Activated CD4-positive, alpha-beta memory T cell treated with anti-CD3 and anti-CD28 coated beads for 36 hours (primary cell): ENCODE measurements at places on chromosomes 1 and 21. TPM values are rescaled to one million over a fixed set of nuclear protein-coding genes. Genes with fewer than 3 reads are reported as not detected.
A peak's percentile ranks its signal among the peaks of the same experiment; 100 is the strongest.

DNA sequence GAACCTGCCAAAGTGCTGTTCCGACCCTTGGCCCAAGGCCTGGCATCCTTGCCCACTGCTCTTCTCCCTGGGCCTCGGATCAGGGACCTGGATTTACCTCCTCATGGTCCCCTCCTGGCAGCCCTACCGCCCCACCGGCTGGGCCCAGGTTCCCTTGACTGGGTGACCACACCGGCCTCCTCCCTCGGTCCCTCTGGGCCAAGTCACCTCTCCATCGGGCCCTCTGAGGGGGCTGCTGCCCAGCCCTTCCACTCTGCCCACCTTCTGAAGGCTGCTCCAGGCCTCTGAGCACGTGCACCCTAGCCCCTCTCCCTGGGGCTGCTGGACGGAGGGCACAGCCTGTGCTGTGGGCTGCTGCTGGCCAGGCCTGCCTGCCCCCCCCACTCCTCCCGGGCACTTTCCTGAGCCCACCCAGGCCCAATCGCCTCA, 9.3 kb upstream of the MMEL1 start:
- peak; percentile 11 for DNase-seq

Gene C1orf50
- 7.6 TPM for total RNA-seq

Gene UMODL1
- not detected for total RNA-seq

Gene SYPL2
- total RNA-seq: not detected

Gene SPATA46
- total RNA-seq: not detected
